ENCODE measurements at places on chromosomes 3 and 15. TPM values are rescaled to one million over a fixed set of nuclear protein-coding genes. Genes with fewer than 3 reads are reported as not detected.

DNA sequence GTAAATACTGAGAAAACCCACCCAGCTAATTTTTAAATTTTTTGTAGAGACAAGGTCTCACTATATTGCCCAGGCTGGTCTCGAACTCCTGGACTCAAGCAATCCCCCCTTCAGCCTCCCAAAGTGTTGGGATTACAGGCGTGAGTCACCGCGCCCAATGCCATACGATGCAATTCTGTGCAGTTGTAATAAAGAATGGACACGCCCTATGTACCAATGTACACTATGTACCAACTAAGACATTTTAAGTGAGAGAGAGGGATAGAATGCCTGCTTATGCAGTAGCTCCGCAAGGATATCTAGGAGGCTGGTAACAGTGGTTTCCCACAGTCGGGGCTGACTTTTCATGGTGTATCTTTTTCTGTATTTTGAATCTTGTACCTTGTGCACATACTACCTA is 14.6 kb downstream of the ZNF710 start:
- no peak for DNase-seq

DNA sequence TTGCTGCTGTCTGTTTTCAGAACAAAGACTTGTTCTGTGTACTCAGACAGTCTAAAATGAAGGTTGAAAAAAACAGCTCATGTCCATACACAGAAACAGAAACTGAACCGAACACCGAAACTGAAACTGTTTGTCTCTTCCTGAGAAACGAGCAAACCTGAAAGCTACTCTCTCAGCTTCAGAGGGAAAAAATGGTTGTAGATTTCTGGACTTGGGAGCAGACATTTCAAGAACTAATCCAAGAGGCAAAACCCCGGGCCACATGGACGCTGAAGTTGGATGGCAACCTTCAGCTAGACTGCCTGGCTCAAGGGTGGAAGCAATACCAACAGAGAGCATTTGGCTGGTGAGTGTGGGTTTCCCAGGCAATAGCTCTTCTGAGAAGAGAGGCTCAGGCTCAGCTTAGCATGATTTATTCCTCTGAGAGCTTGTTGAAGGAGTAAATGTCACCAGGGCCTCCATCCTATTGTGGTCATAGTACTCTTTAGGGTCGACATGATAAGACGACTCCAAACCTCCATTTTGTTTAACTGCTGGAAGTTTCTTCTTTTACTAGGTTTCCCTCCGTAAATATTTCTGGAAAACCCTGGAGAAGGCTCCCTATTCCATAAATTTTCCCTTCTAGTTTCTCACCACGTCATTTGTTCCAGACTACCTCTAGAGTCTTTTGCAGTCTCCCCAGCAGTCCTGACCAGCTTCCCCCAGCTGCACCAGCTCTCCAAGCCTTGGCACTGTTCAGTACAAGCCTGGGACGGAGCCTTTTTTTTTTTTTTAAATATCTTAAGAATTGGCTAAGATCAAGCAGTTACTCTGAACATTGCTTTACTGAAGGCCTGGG is at the start of gene RTP4:
RTP4 (plus strand) TSS at position 135 of the 838 bp plus-strand sequence; CDS start at position 192, 57 bp downstream.
- DNase-seq, result peak; percentile 79

- DNase-seq, result no peak
These were observed 43.2 kb downstream of the TMEM39A start for GRCh38 chr3:119420196-119420595.

DNA sequence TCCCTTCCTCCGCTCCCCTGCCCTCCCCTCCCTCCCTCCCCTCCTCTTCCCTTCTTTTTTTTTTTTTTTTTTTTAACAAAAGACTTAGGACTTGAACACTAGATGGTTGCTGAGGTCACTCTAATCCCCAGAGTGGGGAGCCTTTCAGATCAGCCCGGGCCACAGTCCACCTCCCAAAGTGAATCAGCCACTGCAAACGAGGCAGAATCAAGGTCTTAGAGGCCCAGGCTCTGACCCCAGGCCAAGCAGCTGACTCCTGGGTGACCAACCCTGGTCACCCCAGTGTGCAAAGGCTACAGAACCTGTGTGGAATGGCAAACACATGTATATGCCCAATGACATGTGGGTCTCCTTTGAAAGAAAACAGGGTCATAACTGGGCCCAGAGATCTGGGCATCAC is 18.3 kb upstream of the EHD4 start:
- DNase-seq, result no peak

GRCh38 chr3:46484911-46485778 is 12.6 kb upstream of the RTP3 start:
- no peak for DNase-seq

DNA sequence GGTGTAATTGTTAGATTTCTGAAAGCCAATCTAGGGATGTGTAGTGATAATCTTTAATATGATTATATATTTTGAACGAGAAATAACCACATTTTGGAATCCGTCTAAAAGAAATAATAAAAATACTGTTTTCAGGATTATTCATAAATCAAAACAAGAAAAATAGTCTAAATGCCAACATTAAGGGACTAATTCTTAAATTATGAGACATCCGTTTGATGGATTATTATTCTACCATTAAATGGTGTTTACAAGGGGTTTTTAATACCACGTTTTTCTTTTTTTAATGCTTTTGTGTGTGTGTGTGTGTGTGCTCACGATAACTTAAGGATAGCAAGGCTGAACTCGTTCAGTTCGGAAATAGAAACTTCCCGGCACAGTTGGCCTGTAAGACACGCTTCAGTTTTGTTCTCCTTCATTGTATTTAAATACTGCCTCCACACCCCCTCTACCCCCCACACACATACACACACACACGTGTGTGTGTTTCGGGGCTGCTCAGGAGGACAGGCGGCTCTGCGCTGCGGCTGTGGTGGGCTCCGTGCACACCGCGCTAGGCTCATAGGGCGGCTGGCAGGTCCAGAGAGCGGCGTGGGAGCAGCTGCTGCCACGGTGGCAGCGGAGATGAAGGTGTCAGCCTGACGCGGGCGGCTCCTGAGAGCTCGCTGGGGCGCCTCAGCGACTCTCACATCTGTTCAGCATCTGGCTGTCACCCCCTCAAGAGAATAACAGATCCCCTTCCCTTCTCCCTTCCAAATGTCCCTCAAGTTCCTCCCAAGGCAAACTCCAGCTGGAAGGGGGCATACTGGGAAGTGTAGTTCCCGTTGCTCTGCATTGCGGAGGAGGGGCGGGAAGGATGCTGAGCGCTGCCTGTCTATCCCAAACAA is 23.0 kb upstream of the ANP32A start:
- DNase-seq, result no peak

DNA sequence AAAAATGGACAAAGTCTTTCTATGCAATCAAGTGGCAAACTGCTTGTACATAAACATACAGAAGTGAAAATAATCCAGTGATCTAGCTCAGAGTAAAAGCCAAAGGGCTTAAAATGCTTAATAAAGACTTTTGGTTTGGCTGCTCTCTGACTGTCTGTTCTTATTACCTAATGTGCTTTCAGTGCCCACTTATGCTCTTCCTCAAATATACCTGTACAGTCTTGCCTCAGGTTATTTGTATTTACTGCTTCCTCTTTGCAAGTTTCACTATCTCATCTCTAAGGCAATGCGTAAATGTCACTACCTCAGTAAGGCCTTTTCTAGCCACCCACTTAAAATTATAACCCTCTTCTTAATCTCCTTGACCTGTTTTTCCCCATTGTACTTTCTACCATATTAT is 171.8 kb downstream of the EPHA6 start:
- no peak for DNase-seq

GRCh38 chr15:27241943-27242342 is 271.0 kb downstream of the GABRG3 start:
- no peak for DNase-seq

DNA sequence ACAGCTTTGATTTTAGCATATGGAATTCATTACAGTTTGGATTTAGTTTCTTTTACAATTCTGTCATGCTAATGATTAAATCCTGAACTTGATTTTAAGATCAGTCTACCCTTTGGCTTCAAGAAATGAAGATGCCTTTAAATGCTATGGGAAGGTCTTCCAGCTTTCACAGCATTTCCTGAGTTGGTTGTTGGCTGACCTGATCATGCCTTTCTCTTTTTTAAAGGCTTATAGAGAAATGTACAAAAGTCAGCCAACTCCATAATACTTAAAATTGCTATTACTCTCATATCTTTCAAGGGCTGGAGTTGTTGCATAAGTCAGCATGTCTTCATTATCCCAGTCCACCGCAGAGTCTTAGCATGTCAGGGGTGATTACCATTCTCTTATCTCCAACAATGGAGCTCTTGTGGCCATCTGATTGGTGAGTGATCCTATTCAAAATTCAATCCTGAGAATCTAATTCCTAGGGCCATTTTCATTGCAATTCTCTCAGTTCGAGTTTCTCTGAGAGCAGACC is 123.8 kb downstream of the GMNC start:
- DNase-seq, result no peak

GRCh38 chr3:127473244-127474024 is 117.1 kb downstream of the TPRA1 start:
- no peak for DNase-seq

DNA sequence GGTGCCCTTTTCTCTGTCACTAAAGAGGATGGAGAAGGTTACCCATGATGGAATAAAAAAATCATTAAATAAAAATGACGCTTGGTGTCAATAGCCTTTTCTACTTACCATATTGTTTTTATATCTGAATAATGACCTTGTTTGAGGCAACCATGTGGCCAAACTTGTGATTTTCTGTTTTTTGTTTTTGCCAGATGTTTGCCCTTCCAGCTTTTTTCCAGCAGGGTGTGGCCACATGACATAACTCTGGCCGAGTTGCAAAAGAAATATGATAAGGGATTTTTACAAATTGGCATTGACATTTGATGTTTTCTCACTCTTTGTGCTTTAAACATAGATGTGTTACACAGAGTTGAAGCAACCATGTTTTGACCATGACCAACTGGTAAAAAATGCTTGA is 39.7 kb upstream of the EPHA3 start:
- DNase-seq, result no peak

DNA sequence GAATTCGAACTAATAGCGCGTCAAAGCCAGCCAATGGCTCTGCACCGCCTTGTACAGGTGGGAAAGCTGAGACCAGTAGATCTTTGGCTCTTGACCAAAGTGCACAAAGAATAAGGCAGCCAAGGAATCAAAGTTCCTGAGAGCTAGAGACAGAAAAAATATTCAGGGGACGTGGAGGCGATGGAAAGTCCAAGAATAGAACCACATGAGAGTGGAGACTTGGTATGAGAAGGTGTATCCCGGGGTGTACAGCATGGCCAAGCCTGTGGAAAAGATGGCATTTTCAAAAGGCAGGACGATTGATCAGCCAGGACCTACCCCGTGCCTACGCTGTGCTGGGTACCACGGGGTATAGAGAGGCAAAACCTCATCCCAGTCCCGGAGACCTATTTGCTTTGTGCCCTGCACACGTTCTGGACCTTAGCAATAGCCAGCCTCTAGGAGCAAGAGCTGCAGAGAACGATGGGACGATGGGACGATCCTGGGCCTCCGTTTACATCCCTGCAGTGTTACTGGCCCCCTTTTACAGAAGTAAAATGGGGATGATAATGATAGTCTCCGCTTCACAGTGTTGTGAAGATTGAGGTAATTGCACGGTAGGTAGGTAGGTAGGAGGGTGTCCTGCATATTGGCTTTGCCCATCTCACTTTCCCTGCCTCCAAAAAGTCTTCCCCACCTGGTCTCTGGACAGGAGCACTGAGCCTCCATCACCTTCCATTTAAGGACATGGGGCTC is 583 bp upstream of the RBSN start:
- no peak for DNase-seq

DNA sequence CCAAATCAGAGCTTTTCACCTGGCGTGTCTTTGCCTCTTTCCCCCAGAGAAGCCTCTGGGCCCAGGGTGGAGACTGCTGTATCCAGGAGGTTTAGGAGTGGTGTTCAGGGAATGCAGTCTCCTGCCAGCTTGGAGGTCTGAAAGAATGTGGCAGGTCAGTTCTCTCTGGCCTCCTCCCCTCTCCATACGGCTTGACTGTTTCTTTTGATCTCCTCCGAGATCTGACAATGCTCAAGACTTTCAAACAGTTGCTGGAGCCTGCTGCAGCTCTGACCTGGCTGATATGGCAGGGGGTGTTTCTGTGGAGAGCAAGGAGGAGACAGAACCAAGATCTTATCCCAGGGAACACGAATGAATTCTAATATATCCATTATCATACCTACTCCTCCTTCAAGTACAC is 24.7 kb upstream of the TM4SF4 start:
- DNase-seq, result no peak

DNA sequence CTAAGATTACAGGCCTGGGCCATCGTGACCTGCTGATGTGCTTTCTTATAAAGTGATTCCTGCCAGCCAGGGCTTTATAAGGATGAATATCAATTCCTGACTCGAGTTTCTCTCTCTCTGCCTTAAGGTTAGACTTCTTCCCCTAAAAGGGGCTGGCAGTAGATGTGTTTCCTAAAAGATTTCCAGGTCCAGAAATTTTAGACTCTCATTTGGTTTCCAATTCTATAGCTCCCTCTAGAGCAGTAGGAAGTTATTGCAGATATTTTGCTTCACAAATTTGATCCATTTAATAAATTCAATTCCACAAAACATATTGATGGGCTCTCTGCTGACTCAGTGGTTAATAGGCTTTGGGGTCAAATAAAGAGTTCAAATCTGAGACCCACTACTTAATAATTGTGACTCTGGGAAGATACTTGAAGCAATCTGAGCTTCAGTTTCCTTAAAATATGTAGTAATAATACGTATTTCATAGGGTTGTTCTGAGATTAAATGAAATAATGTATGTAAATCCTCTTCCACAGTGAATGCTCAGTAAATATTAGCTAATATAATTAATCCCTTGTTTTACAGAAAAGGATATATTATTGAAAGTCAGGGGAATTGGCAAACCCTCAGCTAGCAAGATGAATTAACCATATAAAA is 2.1 kb downstream of the TRIM69 start:
- DNase-seq, result peak; percentile 21

- DNase-seq, result no peak
These were observed 2.2 kb downstream of the SMAD6 start for GRCh38 chr15:66704019-66704802.

- peak; percentile 93 for DNase-seq
These were observed 43.7 kb upstream of the ATP2C1 start for GRCh38 chr3:130850044-130850797.

DNA sequence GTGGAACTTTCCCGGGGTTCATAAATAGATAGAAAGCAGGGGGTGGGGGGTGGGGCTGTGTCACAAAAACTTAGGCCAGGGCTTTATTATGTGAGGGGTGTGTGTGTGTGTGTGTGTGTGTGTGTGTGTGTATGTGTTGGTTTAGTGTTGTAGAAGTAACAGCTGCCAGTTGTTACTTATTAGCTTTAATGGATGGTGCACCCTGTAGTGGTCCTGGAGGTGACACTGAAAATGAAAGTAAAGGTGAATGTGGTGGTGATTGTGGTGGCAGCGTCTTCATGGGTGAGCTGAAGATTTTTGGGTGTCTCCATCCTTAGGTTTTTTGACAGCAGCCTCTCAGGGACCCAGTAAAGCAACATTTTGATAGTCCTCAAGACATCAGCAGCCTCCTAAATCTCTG is 449.9 kb downstream of the PDCD6IP start:
- no peak for DNase-seq

The AADACL2 gene
- not detected for total RNA-seq

The PYGO1 gene
- 7.8 TPM for total RNA-seq

The PSTPIP1 gene
- 0.19 TPM for total RNA-seq

The GPR149 gene
- not detected for total RNA-seq

The GADL1 gene
- not detected for total RNA-seq

The CPNE9 gene
- total RNA-seq, result not detected

The ULK4 gene
- 8.4 TPM for total RNA-seq

The NDUFB5 gene
- total RNA-seq, result 281 TPM

The SPTBN5 gene
- not detected for total RNA-seq

The HYKK gene
- 9.3 TPM for total RNA-seq

The ROPN1 gene
- total RNA-seq, result not detected

The ALDH1A3 gene
- total RNA-seq, result 54.3 TPM

The SCN10A gene
- total RNA-seq, result not detected

The C3orf20 gene
- not detected for total RNA-seq
